Urothelium cell line (cell line): ENCODE measurements at places on chromosomes 5 and 9.
A peak's percentile ranks its signal among the peaks of the same experiment; 100 is the strongest.

DNA sequence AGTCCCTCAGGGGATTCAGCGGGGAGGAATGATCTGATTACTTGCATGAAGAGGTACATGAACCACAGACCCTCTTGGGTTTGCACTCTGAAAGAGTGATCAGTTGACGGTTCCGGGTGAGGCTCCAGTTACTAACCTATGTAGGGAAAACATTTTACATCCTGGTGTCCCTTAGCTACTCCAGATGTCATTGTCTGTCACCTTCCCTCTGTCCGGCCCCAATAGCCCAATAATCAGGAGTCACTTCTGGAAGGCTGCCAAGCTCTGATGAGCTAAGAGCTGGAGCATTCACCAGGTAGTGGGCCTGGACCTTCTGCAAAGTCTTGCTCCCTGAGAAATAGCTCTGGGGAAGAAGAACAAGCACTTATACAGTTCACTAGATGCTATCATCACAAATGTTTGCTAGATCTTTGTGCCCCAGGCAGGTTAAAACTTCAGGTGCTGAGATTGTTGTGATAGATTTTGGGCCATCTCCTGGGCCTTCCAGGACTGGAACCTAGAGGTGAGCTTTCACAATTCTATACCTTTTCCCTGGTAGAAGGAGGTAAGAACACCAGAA is 64.5 kb downstream of the ENTREP1 start:
- no peak for DNase-seq

DNA sequence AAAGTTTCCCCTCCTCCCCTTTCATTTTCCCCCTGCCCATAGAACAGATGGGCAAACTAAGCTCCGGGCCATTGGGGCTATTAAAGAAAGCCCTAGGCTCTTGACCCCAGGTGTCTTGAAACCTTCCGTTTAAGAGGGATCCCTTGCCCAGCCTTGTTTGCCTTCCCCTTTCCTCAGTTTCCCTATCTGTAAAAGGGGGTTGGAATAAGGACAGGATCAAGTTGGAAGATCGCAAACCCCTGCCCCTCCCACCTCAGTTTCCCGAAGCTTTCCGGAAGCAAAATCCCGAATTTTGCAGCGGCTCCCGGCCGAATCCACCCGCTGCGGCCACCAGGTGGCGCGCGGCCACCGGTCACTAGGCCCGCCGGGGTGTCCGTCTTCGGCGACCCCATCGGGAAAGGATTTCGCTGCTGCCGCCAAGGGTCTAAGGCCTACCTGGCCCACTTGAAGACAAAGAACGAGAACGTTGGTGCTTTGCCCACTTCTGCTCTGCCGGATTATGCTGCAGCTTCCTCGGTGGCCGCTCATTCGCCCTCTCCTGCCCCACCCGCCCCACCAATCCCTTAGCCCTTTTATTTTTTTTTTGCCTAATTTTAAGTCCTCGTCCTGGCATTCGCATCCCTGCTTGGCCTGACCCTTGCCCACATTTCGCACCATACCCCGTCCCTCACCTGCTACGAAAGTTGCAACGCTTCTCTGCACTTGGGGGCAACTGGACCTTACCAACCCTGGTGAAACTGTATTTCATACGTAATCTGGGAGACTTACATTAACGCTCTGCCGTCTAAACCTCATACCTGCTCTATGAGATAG is 962 bp upstream of the NR6A1 start:
- peak; percentile 75 for DNase-seq

DNA sequence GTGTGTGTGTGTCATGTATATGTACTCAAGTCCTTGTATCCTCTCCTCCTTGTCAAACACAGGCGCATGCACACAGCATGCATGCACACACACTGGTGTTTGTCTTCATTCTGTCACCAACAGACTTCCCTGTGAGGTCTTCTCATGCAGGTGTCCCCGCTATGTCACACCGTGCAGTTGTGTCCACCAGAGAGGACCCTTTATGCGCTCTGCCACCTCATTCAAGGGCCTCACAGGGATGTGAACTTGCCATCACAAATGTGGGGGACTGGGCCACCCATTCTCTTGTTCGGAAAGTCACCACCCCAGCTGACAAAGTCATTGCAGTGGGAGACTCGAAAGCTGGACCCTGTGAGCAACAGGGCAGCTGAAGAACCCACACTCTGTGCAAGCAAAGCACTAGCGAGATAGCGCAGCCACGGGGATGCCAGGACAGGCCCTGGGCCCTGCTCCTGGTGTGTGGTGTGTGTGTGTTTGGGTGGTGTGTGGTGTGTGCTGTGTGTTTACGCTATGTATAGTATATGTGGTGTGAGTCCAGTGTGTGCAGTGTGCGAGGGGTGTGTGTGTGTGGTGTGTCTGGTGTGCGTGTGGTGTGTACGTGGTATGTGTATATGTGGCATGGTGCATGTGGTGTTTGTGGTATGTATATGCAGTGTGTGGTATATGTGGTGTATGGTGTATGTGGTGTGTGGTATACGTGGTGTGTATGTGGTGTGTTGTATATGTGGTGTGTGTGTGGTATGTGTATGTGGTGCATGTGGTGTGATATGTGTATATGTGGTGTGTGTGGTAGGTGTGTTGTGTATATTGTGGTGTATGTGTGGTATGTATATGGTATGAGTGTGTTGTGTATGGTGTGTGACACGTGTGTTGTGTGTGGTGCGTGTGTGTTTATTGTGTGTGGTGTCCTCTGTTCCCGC is 30.9 kb upstream of the NXNL2 start:
- no peak for DNase-seq

- DNase-seq: peak; percentile 17
These were observed 4.0 kb upstream of the FCHO2 start for GRCh38 chr5:72951671-72952468.

DNA sequence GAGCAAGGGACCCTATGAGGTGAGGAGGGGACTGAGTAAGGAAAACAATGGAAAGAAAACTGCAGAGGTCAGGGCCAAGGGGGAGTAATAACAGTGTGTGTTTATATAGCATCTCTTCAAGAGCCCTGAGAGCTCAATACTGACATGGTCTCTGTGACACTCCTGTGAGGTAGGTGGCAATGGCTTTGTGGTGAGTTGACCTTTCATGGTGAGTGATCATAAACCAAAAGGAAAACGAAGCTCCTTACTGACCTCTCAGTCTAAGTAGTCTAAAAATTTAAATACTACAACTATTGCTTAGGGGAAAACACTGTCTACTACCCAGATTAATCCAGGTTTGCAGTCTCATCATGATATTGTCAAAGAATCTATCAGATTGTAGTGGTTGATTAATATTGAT is 130.9 kb downstream of the SNCAIP start:
- DNase-seq: no peak

DNA sequence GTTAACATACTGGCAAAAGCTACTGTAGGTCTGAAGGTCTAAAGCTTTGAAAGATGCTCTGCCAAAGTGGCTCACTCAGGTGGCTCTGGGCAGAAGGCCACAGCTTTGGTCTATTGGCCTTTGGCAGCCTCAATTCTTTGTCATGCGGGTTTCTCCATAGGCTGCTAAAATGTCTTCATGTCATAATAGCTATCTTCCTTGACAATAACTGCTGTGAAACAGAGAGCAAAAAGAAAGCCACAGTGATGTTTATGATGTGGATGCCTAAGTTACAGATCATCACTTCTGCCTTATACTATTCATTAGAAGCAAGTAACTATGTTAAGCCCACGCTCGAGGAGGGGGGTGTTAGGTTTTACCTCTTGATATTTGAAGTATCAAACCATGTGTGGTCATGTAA is 906.1 kb upstream of the CDH9 start:
- DNase-seq: peak; percentile 6

DNA sequence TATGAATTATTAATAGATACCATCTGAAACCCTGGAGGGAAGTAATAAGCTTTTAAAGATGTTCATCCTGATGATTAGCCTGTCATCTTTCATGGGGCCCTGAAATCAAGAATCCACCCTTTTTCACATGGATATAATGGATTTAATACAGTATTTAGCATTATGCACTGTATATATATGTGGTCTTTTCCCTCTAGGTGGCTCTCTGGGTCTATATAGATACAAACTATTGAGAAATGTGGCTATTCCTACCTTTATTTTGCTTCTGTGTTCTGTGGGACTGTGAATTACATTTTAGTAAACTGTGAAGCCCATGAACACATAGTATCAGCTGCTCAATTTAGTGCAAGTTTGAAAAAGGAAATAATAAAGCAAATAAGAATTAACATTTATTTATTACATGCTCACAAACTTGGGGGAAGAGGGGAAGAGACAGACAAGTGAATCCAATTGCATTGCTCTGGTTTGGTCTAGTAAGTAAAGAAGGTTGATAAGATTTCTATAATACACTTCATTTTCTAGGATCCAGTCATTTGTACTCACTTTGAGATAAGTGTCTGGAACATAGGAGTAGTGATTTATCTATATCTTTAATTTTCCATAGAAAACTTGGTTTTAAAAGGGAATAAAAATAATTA is 112.2 kb downstream of the SCAMP1 start:
- no peak for DNase-seq

- no peak for DNase-seq
These were observed 59.5 kb downstream of the TEK start for GRCh38 chr9:27168496-27168895.

- DNase-seq: peak; percentile 47
These were observed 6.9 kb upstream of the NDUFB6 start for GRCh38 chr9:32579706-32580331.

- no peak for DNase-seq
These were observed 154.6 kb downstream of the OLFM1 start for GRCh38 chr9:135242049-135242396.

- DNase-seq: no peak
These were observed 112.1 kb downstream of the IRX2 start for GRCh38 chr5:2639425-2639824.

GRCh38 chr5:98458004-98458403 is 315.5 kb upstream of the RGMB start:
- DNase-seq: no peak
